T-helper 2 cell (primary cell): ENCODE measurements at places on chromosomes 7 and 10.

GRCh38 chr10:91653219-91653870, 20.5 kb upstream of the PPP1R3C start:
- DNase-seq, result no peak

- DNase-seq, result no peak
Measured at GRCh38 chr7:4612939-4613841, 68.9 kb upstream of the FOXK1 start.

DNA sequence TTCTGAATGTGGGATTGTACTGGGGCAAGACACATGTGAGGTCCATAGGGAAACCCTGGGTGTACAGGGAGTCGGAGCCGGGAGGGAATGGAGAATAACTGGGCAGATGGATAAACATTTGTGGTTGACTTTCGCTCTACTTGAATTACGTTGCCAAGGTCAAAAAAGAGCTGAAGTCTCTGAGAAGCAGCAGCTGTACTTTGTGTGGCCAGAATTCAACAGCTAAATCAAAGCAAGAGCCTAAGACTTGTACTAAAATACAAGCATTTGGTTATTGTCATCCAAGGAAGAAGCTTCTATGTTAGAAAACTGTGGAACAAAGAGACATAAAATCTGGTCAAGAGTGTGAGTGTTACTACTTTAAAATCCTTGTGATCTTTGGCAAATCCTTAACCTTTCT, 457.2 kb downstream of the ARL4A start:
- DNase-seq, result no peak

GRCh38 chr7:114789871-114790311, 132.0 kb upstream of the MDFIC start:
- DNase-seq, result no peak

DNA sequence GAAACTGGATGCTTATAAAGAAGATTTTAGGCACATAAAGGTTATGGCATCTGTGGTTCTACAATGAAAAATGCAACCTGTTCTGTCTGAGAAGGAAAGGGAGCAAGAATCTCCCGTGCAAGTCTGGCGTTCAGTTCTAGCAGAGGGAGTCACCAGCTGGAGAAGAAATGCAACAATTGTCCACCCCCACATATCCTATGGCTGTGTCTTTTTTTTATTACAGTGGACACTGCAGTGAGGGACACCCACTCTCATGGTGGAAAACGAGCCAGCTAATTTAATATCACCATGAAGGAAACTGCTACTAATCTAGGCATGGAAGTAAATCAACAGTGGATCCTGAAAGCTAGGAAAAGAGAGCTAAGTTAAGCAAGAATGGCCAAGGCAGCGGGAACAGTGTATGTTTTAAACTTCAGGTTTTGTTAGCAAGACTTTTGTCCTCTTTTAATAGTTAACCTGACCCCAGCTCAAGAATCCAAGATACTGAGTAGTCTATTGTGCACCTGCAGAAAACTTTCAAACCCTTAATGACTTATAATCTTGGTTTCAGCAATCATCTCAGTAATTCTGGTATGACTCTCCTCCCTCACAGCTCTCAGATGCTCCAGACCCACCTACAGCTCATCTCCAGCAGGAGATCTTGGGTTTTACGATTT, 149.3 kb downstream of the FGFR2 start:
- no peak for DNase-seq

DNA sequence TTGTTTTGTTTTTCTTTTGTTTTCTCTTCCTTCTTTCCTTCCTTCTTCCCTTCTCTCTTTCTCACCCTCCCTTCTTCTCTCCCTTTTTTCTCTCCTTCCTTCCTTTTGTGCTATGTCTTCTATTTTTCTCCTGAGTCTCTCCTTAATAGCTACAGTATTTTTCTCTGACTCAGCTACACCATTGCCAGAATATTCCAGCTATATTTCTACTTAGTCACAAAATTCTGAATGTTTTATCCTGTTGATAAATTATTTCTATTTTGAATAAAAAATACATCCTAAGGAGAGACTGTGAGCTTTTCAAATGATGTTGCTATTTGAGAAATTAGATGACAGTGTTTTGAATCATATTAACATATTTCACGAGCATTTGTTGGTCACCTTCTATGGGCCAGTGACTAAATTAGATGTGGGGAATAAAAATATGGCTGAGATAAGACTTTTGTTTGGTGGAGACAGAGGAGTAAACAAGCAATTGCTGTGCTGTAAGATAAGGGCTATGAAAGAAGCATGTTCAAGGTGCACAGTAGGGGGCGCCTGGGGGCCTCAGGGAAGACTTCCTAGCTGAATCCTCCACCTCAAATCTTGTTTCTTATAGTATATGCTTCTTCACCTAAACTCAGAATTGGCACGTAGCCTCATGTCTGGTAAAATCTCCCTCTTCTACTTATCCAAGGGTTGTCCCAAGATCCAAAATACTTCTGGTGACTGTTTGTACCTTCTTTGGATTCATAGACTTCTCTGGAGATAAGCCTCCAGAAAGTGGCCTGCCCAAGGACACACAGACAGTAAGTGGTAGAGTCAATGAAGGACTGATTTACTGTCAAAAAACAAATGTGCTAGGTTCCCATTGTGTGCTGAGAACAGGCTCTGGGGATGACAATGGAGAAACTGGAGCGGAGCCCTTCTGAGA, 115.5 kb upstream of the CREB5 start:
- DNase-seq, result peak; percentile 10

DNA sequence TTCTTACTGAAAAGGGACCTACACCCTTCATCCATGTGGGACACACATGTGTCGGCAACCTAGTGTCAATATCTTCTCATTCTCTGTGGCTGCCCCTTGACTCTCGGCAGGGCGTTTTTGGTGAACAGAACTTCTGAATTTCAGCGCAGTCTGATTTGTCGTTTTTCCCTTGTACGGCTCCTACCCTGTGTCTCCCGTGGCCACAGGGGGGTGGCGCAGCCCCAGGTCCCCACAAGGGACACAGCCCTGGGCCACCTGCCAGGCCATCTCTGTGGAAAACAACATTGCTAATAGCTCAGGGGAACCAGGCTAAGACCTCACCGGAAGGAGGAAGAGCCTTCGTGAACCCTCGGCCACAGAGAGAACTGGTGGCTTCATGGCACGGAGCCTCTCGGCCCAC, 53.1 kb upstream of the NKX6-2 start:
- no peak for DNase-seq

DNA sequence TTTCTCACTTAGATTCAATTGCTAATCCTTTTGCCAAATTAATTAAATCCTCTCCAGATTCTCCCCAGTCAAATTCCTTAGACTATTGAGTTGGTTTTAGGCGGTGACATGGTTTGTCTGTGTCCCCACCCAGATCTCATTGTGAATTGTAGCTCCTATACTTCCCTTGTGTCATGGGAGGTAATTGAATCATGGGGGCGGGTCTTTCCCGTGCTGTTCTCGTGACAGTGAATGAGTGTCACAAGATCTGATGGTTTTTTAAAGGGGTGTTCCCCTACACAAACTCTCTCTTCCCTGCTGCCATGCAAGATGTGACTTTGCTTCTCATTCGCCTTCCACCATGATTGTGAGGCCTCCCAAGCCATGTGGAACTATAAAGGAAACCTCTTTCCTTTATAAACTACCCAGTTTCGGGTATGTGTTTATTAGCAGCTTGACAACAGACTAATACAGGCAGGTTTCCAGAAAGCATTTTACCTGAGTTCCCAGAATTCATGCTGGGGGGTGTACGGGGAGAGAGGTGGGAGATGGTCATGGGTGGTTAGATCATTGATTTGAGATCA, 44.7 kb upstream of the GARS1 start:
- no peak for DNase-seq

- DNase-seq, result no peak
Measured at GRCh38 chr7:43454936-43455518, 127.9 kb upstream of the STK17A start.

- DNase-seq, result no peak
Measured at GRCh38 chr10:112249722-112250121, 33.5 kb upstream of the TECTB start.

GRCh38 chr10:132806110-132806509, 20.2 kb upstream of the NKX6-2 start:
- no peak for DNase-seq

DNA sequence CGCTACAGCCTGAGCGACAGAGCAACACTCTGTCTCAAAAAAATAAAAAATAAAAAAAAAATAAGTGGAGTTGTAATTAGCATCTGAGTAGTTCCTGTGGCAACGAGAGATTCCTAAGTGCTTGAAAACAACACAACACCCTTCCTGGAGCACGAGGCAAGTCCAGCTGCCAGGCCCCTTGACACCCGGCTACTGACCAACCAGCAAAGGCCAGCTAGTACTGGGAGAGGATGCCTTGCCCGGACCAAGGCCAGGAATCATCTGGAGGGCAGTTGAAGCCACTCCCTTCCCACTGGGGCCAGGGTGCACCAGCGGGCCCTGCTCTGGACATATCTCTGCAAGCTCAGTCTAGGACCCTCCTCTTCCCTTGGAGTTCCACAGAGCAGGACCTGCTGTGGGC, 536 bp downstream of the C10orf105 start:
- no peak for DNase-seq

DNA sequence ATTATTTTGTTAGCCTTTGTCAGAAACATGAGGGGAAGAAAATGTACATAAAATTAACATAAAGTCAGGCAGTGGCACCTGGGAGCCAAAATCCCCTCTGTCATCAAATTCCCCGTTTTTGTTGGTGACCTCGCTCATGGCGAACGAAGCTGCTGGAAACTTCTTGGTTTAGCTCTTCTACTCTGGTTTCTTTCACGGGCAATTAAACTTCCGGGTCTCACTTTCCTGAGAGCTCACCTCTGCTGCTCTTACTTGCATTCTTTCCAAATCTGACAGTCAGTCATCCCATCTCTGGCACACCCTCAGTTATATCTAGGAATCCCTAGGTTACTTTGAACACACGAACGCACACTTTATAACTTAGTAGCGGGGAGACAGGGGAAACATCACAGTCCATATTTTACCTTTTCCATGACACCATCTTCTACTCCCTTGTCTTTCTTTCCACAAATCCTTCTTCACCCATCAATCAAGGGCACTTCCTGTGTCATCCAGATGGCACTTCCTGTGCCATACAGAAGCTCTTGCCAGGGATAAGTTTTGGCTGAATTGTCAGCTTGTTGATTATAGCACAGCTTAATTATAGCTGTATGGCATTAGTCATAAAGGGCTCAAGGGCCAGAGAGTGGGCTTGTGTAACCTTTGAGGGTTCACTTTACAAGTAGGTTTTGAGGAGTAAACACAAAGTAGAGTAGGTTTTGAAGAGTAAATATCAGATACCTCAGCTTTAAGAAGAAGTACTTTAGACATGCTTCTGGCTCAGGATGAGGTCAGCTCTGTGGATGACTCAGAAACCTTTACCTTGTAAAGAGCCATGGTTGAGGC, 105.1 kb downstream of the GATA3 start:
- no peak for DNase-seq

DNA sequence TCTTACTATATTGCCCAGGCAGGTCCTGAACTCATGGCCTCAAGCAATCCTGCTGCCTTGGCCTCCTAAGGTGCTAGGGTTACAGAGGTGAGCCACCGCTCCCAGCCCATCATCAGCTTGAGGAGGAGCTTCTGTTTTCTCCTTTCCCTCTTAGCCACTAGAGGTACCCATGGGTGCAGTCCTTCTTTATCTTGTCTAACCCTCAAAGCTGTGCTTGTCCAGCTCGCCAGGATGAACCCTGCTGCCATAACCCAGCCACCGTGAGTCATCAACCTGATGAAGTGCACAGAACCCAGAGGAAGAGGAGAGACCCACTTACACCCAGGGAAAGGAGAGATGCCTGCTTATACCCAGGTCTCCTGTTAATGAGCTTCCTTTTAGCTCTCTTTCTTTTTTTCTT, 133.4 kb downstream of the CUL2 start:
- DNase-seq, result no peak

GRCh38 chr7:35519971-35520809, 174.7 kb downstream of the HERPUD2 start:
- DNase-seq, result peak; percentile 2

DNA sequence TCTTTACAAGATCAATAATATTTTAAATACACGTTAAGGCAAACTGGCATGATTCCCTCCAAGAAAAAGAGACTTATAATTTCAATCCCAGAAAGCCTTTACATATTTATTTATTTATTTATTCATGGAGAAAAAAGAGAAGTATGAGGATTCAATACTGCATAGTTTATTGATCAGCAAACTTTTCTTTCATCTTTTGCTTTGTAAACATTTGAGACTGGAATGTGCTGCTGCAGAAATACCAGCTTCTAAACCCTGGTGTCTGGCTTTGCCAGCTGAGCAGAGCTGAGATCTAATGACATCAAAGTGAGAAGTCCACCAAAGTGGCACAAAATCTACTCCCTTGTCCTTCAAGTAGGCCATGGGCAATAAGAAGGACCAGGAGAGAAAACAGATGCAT, 93.7 kb upstream of the STK17A start:
- no peak for DNase-seq

- DNase-seq, result no peak
Measured at GRCh38 chr10:3955493-3955892, 170.5 kb upstream of the KLF6 start.

- no peak for DNase-seq
Measured at GRCh38 chr10:77305650-77306632, 331.7 kb downstream of the KCNMA1 start.

- DNase-seq, result no peak
Measured at GRCh38 chr10:100022403-100022802, 12.7 kb upstream of the DNMBP start.

DNA sequence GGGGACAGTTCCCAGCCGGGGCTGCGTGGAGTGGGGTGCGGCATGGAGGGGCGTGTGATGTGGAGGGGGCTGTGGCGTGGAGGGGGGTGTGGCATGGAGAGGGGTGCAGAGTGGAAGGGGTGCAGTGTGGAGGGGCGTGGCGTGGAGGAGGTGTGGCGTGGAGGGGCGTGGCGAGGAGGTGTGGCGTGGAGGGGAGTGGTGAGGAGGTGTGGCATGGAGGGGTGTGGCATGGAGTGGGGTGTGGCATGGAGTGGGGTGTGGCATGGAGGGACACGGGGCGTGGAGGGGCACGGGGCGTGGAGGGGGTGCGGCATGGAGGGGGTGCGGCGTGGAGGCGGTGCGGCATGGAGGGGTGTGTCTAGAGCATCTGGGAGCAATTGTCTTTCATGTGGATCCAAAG, 33.6 kb downstream of the NKX6-2 start:
- no peak for DNase-seq

- DNase-seq, result no peak
Measured at GRCh38 chr7:104928721-104929400, 85.1 kb upstream of the KMT2E start.

GRCh38 chr10:16857419-16857818, 40.2 kb upstream of the RSU1 start:
- DNase-seq, result no peak
